Right renal cortex interstitium (tissue), 3 donors: ENCODE measurements at places on chromosomes 12 and 14.

DNA sequence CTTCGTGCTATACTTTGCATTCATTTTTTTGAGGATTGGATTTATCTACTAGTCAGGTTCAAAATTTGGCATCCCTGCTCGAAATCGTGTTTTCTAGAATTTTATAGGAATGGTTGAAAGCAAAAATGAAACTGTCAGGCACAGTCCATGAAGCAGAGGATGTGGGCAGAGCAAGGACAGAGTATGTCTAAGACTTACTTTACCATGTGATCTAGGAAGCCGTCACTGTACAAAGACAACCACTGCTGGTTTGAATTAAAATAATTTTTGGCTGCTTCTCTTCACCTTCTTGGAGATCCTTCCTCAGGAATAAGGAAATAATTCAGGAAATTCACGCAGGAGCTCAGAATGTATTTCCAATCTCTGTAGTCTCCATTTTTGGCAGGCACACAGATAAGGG is 31.6 kb upstream of the SGPP1 start:
- DNase-seq: no peak

DNA sequence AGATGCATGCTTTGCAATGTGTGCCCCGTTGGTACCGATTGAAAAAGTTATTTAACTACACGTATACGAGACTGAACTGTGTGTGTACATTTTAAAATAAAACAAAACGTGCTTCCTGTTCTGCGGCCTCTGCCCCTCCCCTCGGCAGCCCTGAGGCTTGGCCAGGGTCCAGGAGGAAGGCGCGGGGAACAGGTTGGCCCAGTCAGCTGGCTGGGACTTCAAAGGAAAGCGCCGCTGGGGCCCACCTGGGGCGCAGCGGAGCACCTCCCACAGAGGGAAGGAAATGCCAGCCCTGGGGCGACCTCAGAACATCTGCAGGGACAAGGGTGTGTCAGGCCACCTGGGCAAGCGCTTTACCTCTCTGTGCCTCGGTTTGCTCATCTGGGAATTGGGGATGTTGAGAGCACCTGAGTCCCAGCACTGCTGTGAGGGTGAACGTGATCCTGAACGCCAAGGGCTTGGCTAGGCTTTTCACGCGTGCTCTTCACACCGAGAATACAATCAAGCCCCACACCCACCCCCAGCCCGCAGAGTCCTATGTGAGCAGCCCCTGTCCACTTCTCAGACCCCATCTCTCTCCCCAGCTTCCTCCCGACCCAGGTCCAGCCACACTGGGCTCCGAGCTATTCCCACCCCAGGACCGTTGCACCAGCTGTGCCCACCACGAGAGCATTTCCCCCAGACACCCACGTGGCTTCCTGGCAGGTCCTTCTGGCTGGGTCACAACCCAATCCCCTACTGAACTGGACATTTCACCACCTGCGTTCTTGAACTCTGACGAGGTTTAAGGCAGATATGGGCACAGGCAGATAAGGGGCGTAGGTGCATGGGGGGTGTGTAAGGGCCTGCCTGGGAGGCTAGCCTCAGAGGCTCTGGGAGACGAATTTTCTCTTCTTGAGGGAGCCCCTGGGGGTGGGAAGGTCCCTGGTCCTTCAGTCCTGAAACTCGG is 41.9 kb upstream of the NCOR2 start:
- DNase-seq: peak; percentile 52

DNA sequence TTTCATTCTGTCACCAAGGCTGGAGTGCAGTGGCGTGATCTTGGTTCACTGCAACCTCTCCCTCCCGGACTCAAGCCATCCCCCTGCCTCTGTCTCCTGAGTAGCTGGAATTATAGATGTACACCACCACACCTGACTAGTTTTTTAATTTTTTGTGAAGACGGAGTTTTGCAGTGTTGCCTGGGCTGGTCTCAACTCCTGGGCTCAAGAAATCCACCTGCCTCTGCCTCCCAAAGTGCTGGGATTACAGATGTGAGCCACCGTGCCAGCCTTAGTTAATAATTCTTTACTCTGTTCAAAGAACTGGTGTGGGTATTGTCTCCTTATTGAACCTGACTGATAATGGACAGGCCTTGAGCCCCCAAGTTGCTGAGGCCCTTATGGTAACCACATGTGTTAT is 10.4 kb upstream of the KRT7 start:
- no peak for DNase-seq

GRCh38 chr12:120199595-120200306 is 1.2 kb downstream of the RPLP0 start:
- no peak for DNase-seq

DNA sequence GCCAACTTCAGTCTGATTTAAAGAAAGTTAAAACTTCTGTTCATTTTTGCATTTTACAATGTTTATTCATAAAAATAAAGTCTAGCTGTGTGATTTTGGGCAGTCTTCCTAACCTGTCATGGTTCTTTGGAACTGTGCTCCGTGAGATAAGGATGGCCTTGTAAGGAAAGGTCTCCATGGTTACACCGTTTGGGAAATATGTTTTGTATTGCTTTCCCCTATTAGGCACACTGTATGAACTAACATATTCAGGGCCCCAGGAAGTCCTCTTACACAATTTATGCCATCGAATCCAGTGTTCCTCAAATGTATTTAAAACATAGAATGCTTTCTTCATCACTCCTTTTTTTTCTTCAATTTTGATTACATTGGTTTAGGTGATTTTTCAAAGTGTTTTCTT is 54.5 kb downstream of the APAF1 start:
- no peak for DNase-seq

DNA sequence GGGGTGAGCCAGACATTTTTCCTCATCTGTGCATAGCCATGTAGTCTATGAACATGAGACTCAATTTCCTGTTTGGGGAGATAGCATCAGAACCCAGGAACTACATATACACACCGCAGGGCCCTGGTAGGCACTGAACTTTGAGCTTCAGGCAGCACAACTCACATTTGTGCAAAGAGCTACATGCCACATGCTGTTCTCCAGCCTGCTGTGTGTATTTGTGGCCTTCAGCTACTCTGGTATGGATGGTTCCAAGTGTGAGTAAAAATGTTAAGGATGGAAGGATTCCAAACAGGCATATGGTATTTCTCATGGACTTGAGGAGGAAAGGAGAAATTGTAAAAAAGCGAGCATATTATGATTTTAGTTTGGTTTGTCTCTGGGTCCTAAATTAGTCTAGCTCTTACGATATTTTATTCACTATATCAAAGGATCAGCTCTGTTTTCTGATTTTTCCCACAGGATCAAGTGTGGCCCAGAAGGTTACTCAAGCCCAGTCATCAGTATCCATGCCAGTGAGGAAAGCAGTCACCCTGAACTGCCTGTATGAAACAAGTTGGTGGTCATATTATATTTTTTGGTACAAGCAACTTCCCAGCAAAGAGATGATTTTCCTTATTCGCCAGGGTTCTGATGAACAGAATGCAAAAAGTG is 422.4 kb upstream of the OR4E1 start:
- no peak for DNase-seq

DNA sequence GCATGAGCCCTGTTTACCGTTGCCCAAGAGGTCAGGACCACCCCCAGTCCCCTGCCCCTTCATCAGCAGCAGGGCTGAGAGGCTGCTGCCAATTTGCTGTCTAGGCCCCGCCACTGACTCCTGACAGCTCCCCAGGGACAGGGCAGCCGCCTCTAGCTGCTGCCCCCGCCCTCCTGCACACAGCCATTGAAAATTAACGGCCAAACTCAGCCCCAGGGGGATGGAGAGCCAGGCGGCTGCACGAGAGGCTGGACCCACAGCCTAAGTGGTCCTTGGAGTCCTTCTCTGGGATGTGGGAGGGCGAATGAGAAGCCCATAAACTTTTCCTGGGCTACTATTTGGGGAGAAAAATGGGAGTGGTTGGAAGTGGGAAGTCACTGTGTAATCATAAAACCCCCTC is 4.6 kb downstream of the FOXN4 start:
- no peak for DNase-seq

- no peak for DNase-seq
These were observed 382.2 kb downstream of the GRIN2B start for GRCh38 chr12:13599176-13599575.

DNA sequence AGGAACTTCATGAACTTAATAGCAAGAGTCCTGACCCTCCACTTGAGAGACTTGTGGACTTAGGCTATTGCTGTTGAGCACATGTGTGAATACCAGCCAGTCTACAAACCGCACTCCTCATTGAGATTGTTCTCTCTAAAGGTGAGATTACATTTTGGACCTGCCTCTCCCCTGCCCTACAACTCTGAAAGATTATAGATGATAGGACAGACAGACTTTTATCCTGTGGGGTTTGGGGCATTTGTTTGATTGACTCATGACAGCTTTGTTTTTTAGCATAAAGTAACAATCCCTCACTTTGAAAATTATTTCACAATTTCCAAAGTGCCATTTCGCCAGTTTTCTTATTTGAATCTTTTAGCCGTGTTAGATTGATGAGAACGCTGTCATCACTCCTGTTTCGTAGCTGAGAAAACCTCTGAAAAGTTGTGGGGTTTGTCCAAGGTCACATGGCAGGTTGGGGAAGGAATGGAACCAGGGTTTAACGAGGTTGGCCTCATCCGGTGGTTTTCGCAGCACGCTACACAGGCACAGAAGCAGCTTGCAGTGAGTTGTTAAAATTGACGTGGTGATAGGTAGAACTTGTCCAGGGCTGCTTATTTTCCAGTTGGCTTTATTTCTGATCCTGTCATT is 836 bp downstream of the EVL start:
- DNase-seq: no peak

DNA sequence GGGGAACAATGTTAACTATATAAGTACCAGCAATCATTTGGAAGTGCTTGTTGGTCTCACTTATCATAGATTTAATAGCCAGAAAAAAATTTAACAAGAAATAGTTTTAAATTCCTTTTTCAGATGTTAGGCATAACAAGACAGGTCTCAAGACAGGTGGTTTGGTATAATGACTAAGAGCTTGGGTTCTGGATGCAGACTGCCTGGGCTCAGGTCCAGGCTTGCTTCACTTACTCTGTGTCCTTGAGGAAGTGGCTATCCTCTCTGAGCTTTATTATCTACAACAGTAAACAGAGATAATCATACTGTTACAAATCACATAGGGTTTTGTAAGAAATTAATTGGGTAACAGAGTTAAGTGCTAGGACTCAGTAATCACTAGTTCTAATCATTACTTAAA is 338.0 kb upstream of the FLRT2 start:
- DNase-seq: no peak
